ENCODE measurements at places on chromosomes 7 and 10.

GRCh38 chr7:47512481-47513176 is 69.3 kb downstream of the TNS3 start:
- no peak for DNase-seq

DNA sequence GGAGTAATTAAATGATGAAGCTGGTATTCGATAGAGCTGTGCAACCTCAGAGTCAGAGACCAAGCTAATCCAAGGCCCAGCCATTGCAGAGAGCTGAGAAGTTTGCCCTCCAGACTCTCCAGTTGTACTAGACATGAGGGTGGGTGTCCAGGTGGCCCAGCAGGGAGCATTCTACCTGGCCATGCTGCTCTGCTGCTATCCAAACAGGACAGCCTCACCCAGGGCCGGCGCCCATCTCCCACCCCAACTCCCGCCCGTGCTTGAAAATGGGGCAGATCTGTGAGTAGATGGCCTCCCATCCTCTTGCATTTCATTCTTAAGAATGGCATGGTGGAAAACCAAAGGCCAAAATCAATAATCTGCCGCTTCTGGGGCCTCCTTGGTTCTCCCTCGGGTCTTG is 124.2 kb downstream of the TCERG1L start:
- no peak for DNase-seq

GRCh38 chr7:7416031-7416858 is 119.4 kb downstream of the COL28A1 start:
- no peak for DNase-seq

GRCh38 chr10:124534231-124534798 is 72.7 kb downstream of the LHPP start:
- DNase-seq, result no peak

DNA sequence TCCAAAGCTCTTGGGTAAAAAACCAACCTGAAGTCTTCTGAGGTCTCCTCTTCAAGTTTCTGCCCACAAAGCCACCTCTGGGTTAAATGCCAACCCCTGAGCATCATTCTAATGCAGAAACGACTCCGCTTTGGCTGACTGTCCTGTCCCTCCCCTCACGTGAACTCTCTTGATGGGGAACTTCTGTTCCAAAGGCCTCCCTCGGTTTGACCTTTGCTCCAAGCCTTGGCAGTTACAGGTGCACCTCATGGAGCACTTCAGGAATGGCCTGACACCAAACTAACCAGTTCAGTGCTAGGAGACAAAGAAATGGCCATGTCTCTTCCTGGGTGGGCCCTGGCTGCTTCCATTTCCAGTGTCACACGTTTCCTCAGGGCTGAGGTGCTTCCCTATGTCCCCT is 20.0 kb downstream of the CAMK2G start:
- DNase-seq, result no peak

- no peak for DNase-seq
Observed at GRCh38 chr7:114533131-114533530, 118.5 kb downstream of the FOXP2 start.

All from activated T-helper 1 cell treated with Interleukin-2 at 50 U/mL for 16 hours (primary cell).